Upper lobe of left lung (tissue), 6 donors: ENCODE measurements at places on chromosomes 3 and 15. TPM values are rescaled to one million over a fixed set of nuclear protein-coding genes. Genes with fewer than 3 reads are reported as not detected.

GRCh38 chr3:158792709-158793108 lies 9.1 kb upstream of the MFSD1 start:
- no peak overlapping the region for H3K4me3 ChIP-seq

DNA sequence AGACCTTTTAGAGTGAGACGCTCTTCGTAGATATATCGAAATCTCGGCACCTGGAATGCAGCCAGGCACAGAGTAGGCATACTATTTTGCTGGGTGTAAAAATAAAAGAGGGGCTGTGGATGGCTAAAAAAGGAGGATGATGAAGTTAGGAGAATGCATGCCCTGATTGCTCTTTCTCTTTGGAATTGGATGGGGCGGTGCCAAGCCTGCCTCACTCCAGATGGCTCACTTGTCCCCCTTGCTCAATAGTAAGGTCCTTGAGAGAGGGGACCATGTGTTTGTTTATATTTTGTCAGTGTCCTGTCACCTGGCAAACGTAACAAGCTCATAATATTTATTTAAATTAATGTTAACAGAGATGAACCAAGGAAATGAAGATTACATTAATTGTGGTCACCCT lies 33.0 kb downstream of the SNRK start:
- H3K4me1 ChIP-seq = peaks cover 44% of the 10 kb centered on the region
- H3K4me3 ChIP-seq = no peak overlapping the region
- no peak overlapping the region for H3K27ac ChIP-seq
- no peaks in the 10 kb centered on the region for H3K36me3 ChIP-seq

DNA sequence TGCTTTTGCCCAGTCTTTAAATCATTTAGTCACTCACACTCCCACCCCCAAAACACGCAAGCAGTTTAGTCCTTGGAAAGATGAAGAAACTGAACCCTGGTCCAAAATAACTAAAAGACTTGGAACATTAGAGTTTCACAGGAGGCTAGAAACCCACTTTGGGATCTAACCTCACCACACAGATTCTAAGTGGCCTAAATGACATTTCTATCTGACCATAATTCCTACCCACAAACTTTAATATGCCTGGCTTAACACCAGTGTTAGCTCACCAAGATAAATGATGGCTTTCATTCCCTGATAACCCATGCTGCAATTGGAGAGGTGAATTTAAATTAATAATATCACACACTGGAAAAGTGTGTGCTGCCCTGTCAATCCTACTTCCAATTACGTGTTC lies 295.3 kb upstream of the UBE2E2 start:
- H3K4me3 ChIP-seq = no peak overlapping the region
- no peaks in the 10 kb centered on the region for H3K27me3 ChIP-seq
- no peak for DNase-seq
- no peak overlapping the region for H3K27ac ChIP-seq
- no peaks in the 10 kb centered on the region for H3K36me3 ChIP-seq

DNA sequence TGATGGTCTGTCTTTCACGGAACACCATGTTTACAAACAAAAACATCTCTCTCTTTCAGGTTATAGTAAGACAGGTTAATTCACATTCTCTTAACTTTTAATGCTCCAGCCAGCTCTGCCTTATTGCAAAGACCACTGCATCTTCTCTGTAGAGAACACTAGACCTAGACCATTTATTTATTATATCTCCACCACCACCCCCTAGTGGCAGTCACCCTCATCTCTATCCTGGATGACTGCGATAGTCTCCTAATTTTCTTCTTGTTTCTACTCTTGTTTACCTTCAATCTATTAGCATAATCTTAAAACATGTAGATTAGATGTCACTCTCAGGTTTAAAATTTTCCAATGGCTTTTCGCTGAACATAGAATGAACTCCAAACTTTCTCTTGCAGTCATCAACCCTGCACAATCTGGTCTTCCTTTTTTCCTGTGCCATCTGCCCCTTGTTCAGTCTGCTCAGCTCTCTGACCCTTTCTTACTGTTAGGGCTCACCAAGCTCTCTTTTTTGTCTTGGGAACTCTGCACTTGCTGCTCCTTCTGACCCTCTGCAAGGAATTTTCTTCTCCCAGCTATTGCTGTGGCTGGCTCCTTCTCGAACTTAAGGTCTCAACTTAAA lies 155.6 kb downstream of the SQOR start:
- no peak overlapping the region for H3K4me3 ChIP-seq
- H3K36me3 ChIP-seq = no peaks in the 10 kb centered on the region
- no peak overlapping the region for H3K27ac ChIP-seq
- H3K27me3 ChIP-seq = no peaks in the 10 kb centered on the region

DNA sequence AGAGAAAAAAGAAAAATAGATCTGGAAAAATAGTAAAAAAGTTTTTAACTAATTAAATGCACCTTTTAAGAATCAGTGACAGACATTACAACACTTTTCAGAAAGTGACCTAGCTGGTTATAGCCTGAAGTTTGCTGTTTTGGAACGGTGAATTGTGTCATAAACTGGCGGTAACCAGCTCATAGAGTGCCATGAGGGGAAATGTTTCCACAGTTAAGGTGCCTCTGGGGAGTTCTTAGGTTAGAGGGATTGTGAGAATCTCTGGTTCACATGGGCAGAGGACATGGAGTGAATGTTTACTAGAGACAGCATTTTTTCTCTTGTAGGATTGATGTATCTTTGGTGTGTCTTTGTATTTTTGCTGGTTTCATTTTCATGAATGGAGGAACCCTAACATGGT lies 2.8 kb downstream of the TBC1D23 start:
- no peak overlapping the region for H3K4me3 ChIP-seq
- DNase-seq = no peak
- no peak overlapping the region for H3K27ac ChIP-seq
- no peaks in the 10 kb centered on the region for H3K27me3 ChIP-seq
- no peaks in the 10 kb centered on the region for H3K36me3 ChIP-seq

Gene EXD1
- not detected for total RNA-seq

Gene ECE2
- total RNA-seq = not detected

Gene CLEC3B
- 288 TPM for total RNA-seq

Gene GOLGA8G
- not detected for total RNA-seq

Gene WDR73
- total RNA-seq = 45.8 TPM
